ENCODE measurements at places on chromosomes 2 and 18.

DNA sequence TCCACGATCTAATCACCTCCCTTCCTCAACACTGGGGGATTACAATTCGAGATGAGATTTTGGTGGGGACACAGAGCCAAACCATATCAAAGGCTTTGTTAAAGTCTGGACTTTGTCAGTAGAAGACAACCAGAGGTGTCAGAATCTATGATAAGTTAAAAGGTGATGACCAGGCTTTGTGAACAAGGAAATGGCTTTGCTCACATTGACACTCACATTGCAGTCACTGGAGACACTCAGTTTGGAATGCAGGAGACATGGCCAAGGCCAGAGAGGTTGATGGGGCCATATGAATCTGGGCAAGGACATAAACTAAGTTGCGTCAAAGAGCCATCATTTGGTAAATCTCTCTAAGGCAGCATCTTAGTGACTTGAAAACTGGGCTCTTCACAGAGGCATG lies 678.2 kb upstream of the FSHR start:
- no peak for DNase-seq
- H3K4me3 ChIP-seq = no peak overlapping the region
- H3K27me3 ChIP-seq = no peaks in the 10 kb centered on the region
- no peak overlapping the region for H3K27ac ChIP-seq
- H3K36me3 ChIP-seq = no peaks in the 10 kb centered on the region

GRCh38 chr2:11617984-11618707 lies 51.8 kb downstream of the NTSR2 start:
- H3K4me3 ChIP-seq = no peak overlapping the region
- no peak overlapping the region for H3K27ac ChIP-seq
- no peaks in the 10 kb centered on the region for H3K4me1 ChIP-seq
- H3K27me3 ChIP-seq = no peaks in the 10 kb centered on the region

DNA sequence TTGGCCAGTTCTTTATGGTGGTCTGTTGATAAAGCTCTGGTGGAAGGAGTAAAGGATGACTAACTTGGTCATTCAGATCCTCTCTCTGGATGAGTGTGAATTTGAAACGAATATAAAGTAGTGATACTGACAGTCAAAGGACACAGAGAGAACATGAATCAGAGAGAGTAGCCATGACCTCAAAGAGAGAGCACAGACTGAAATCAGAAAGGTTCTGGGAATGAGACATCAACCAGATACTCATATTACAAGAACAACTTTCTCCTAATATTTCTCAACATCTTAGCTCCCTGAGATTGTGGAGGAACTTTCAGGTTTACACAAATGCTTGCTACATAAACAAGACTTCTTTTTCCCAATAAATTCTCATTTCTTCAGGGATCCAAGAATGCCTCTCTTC lies 849.1 kb upstream of the CHAC2 start:
- no peaks in the 10 kb centered on the region for H3K36me3 ChIP-seq
- no peak overlapping the region for H3K4me3 ChIP-seq

GRCh38 chr2:158138255-158138654 lies 36.6 kb downstream of the UPP2 start:
- no peaks in the 10 kb centered on the region for H3K36me3 ChIP-seq
- no peak for DNase-seq
- H3K27me3 ChIP-seq = no peaks in the 10 kb centered on the region

DNA sequence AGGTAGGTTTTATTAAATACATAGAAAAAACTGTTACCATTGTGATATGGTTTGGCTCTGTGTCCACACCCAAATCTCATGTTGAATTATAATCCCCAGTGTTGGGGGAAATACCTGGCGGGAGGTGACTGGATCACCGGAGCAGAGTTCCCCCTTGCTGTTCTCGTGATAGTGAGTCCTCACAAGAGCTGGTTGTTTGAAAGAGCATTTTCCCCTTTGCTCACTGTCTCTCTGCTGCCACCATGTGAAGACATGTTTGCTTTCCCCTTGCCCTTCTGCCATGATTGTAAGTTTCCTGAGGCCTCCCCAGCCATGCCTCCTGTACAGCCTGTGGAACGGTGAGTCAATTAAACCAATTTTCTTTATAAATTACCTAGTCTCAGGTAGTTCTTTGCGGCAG lies 352.7 kb upstream of the SLC39A10 start:
- H3K27me3 ChIP-seq = peaks cover 34% of the 10 kb centered on the region
- DNase-seq = peak; percentile 76
- no peak overlapping the region for H3K4me3 ChIP-seq

DNA sequence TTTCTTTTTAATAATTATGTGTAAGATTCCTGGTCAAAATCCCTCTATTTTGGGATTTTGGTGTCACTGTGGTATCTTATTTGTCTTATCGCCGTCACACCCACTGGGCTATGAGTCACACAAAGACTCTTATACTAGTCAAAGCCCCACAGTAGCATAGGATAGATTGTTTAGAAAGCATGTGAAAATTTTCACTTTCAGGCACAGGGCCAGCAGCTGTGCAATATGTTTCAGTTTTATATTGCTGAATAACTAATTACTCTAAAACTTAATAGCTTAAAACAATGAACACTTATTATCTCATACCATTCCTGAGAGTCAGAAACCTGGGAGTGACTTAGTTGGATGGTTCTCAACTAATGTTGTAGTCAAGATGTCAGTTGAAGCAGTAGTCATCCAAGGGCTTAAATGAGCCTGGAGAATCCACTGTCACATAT lies 24.0 kb downstream of the CFAP210 start:
- no peak for DNase-seq
- no peaks in the 10 kb centered on the region for H3K27me3 ChIP-seq
- H3K36me3 ChIP-seq = no peaks in the 10 kb centered on the region
- H3K4me3 ChIP-seq = no peak overlapping the region

GRCh38 chr2:150228936-150229335 lies 258.5 kb downstream of the RND3 start:
- DNase-seq = no peak
- H3K27me3 ChIP-seq = no peaks in the 10 kb centered on the region
- H3K27ac ChIP-seq = no peak overlapping the region
- H3K4me3 ChIP-seq = no peak overlapping the region
- no peaks in the 10 kb centered on the region for H3K4me1 ChIP-seq
- no peaks in the 10 kb centered on the region for H3K36me3 ChIP-seq

DNA sequence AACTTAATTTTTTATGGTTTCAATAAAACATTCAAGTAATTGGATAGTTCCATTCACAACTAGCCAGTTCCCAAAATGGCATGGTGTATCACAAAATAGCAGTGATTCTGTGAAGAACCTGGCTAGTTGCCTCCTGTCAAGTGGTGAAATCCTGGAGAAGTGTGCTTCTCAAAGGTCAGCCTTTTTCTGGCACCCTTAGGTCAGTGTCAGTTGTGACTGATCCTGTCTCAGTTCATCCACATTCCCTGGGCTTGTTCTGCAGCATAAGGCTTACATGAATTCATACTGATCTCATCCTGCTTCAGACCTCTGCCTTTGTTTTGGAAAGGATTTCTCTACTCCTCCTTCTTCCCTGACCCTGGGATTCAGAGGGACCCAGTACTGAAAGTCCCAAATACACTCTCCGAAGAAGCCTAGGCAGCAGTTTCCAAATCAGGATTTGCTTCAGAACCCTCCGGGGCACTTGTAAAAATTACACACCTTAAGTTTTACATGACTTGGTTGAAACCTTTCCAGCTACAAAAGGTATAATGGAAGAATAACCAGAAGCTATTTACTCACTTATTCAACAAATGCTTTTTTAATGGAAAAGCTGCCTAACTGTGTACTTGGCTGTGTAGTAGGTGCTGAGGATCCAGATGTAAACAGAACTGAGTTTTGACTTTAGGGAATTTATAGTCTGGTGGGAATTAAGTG lies 11.0 kb downstream of the MAP3K20 start:
- no peak overlapping the region for H3K4me3 ChIP-seq
- peaks cover 5% of the 10 kb centered on the region for H3K4me1 ChIP-seq
- no peak for DNase-seq
- H3K36me3 ChIP-seq = no peaks in the 10 kb centered on the region
- H3K27ac ChIP-seq = no peak overlapping the region

DNA sequence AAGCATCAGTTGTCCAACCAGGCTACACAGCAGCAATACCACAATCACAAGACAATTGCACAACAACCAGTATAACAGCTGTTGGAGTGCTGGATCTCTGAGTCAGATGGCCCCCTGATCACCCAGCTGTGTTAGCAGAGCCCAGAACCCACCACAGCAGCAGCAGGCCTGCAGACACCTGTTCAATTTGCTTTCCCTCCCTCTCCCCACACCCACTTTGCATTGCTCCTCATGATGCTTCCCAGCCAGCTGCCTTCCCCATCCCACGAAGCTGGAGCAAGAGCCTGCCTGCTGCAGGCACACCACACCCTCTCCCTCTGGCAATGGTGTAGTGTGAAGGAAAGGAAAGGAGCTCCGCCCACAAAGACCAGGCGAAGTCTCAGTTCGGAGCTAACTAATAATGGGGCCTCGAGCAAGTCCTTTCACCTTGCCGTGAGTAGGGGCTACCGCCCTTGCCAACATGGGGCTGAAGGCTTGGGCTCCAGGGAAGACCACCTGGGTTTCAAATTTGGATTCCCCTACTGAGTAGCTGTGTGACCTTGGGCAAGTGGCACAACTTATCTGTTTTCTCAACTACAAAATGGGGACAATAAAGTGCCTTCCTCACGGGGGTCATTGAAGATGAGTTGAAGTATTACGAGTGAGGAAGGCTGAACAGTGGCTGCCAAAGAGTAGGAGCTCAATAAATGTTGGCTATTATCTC lies 19.4 kb upstream of the ZBTB7C start:
- no peaks in the 10 kb centered on the region for H3K36me3 ChIP-seq
- no peaks in the 10 kb centered on the region for H3K4me1 ChIP-seq
- peak; percentile 42 for DNase-seq

DNA sequence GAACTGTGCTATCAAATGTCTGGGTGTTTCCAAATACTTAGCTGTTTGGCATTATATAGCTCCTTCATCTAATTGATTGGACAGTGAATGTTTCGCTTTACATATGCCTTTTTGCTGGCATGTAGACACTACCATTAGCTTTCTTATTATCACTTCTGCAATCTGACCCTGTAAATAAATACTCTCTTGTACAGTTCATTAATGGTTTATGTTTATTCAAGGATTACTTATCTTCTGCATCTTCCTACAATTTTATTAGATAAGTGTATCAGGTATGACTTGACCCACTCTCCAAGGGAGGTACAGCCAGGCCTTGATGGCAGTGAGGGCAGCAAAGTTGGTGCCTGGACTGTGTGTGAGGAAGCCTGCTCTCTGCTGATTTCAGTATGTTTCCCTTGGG lies 614.1 kb upstream of the SETBP1 start:
- no peak for DNase-seq
- H3K36me3 ChIP-seq = no peaks in the 10 kb centered on the region
- no peak overlapping the region for H3K4me3 ChIP-seq
- H3K27ac ChIP-seq = no peak overlapping the region
- no peaks in the 10 kb centered on the region for H3K4me1 ChIP-seq

DNA sequence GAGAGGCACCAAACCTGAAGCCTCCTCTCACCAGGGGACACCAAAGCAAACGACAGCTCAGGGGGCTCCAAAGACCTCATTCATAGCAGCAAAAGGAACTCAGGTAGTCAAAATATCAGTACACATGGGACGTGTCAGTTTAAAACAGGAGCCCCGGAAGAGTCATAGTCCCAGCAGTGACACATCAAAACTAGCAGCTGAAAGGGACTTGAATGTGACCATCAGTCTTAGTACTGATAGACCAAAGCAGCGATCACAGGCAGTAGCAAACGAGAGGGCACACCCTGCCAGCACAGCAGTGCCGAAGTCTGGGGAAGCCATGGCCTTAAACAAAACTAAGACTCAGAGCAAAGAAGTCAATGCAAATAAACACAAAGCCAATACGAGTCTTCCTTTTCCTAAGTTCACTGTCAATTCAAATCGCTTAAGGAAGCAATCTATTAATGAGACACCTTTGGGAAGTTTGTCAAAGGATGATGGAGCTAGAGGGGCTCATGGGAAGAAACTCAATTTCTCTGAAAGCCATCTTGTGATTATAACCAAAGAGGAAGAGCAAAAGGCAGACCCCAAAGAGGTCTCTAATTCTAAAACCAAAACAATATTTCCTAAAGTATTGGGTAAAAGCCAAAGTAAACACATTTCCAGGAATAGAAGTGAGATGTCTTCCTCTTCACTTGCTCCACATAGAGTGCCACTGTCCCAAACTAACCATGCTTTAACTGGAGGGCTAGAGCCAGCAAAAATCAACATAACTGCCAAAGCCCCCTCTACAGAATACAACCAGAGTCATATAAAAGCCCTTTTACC lies 1.2 kb downstream of the GALNT5 start:
- peaks cover 9% of the 10 kb centered on the region for H3K4me1 ChIP-seq
- no peak overlapping the region for H3K4me3 ChIP-seq
- no peaks in the 10 kb centered on the region for H3K36me3 ChIP-seq
- H3K27me3 ChIP-seq = no peaks in the 10 kb centered on the region
- DNase-seq = no peak

DNA sequence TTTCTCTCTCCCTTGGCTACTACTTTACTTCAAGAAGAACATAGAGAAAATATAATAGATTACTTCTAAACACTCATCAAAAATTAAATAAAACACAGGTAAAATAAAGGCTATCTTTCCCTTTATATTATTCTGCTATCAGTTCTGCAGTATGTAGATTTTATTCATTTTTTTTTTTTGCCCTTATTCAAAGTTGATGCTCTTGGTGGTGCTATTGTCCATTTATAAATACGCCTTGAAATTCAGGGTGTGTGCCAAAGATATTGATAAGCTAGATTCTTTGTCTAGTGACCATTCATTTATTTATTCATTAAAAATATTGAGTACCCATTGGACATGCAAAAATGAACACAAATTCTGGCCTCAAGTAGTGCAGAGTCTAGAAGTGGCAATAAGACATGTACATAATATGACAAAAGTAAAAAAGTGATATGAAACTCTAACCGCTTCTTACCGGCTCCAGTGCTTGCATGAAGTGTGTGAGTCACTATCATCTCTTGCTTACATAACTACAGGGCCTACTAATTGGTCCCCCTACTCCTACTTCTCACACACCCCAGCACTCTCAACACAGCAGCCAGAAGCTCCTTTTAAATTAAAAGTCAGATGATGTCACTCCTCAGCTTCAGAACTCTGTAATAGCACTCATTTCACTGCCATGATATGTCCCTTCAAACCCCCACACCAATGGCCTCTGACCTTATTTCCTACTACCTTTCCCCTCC lies 208.3 kb upstream of the FANCL start:
- H3K27ac ChIP-seq = no peak overlapping the region
- H3K27me3 ChIP-seq = no peaks in the 10 kb centered on the region
- no peak overlapping the region for H3K4me3 ChIP-seq
- H3K4me1 ChIP-seq = peaks cover 36% of the 10 kb centered on the region

DNA sequence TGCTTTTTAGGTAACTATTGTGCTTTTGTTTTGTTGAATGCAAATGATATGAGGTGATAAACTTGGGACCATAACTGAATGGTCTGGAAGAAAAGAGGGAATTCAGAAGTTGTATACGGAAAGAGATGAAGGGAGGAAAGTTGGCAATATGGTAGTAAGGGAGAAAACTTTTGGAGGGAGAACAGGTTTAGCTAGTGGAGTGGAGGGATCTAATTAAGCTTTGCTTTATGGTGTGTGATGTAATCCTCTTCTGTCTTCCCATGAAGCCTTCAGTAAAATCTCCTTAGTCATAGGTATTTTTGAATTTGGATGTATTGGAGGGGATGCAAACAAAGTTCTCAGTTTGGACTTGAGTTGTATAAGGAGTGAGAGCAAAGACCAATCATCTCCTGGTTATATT lies 20.2 kb upstream of the RAB10 start:
- no peak overlapping the region for H3K27ac ChIP-seq
- no peaks in the 10 kb centered on the region for H3K27me3 ChIP-seq
- H3K36me3 ChIP-seq = no peaks in the 10 kb centered on the region
- H3K4me3 ChIP-seq = no peak overlapping the region
- H3K4me1 ChIP-seq = peaks cover 9% of the 10 kb centered on the region

Data from GM23338 (cell line).